ENCODE measurements at places on chromosomes 2 and 18. TPM values are rescaled to one million over a fixed set of nuclear protein-coding genes. Genes with fewer than 3 reads are reported as not detected.

GRCh38 chr2:225326969-225327368, 72.5 kb upstream of the NYAP2 start:
- no peaks in the 10 kb centered on the region for H3K36me3 ChIP-seq
- no peak overlapping the region for H3K4me3 ChIP-seq
- H3K27me3 ChIP-seq, result no peaks in the 10 kb centered on the region
- DNase-seq, result no peak
- H3K4me1 ChIP-seq, result no peaks in the 10 kb centered on the region
- no peak overlapping the region for H3K27ac ChIP-seq

- H3K27ac ChIP-seq, result peak overlapping the region; percentile 87
- peak overlapping the region; percentile 70 for H3K4me3 ChIP-seq
- no peaks in the 10 kb centered on the region for H3K27me3 ChIP-seq
- no peaks in the 10 kb centered on the region for H3K4me1 ChIP-seq
- no peak for DNase-seq
Measured at GRCh38 chr2:110678457-110679336, 834 bp upstream of the BUB1 start.

DNA sequence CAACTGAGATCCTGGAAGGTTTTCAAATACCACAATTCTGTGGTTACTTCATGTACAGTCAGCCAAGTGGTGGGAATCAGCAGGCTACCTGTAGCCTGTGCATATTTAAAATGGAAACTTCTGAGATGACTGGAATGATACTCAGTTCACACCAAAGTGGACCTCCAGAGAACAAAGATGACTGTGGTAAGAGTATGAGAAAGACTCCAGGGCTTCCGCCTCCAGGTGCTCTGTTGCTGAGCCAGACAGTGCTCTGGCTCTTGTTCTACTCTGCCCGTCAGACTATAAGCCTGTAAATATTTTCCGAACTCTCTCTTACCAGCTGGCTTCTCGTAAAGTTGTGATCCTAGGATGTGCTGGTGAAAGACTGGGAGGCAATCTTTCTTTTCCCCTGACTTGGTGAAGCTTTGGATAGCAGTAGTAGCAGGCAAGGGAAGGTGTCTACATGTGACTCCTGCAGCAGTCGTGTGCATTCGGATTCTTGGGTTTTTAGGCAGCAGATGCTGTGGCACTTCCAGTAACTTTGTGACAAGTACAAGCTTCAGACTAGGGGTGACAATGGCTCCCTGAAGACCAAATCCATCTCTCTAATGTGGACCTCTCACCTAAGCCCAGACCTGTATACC, 23.1 kb downstream of the ST3GAL5 start:
- no peak overlapping the region for H3K27ac ChIP-seq
- no peak overlapping the region for H3K4me3 ChIP-seq
- no peaks in the 10 kb centered on the region for H3K36me3 ChIP-seq
- H3K4me1 ChIP-seq, result no peaks in the 10 kb centered on the region

GRCh38 chr18:46587600-46587999, 69.4 kb downstream of the LOXHD1 start:
- H3K27me3 ChIP-seq, result no peaks in the 10 kb centered on the region
- no peaks in the 10 kb centered on the region for H3K36me3 ChIP-seq
- no peak overlapping the region for H3K27ac ChIP-seq
- no peak for DNase-seq

GRCh38 chr2:195648787-195649186, 8.2 kb upstream of the SLC39A10 start:
- H3K27me3 ChIP-seq, result no peaks in the 10 kb centered on the region
- H3K27ac ChIP-seq, result no peak overlapping the region
- no peak for DNase-seq
- H3K4me3 ChIP-seq, result no peak overlapping the region
- peaks cover 5% of the 10 kb centered on the region for H3K4me1 ChIP-seq
- no peaks in the 10 kb centered on the region for H3K36me3 ChIP-seq

GRCh38 chr2:164913640-164914350, 41.5 kb downstream of the SLC38A11 start:
- no peaks in the 10 kb centered on the region for H3K36me3 ChIP-seq
- H3K4me3 ChIP-seq, result no peak overlapping the region
- no peak for DNase-seq
- no peak overlapping the region for H3K27ac ChIP-seq

DNA sequence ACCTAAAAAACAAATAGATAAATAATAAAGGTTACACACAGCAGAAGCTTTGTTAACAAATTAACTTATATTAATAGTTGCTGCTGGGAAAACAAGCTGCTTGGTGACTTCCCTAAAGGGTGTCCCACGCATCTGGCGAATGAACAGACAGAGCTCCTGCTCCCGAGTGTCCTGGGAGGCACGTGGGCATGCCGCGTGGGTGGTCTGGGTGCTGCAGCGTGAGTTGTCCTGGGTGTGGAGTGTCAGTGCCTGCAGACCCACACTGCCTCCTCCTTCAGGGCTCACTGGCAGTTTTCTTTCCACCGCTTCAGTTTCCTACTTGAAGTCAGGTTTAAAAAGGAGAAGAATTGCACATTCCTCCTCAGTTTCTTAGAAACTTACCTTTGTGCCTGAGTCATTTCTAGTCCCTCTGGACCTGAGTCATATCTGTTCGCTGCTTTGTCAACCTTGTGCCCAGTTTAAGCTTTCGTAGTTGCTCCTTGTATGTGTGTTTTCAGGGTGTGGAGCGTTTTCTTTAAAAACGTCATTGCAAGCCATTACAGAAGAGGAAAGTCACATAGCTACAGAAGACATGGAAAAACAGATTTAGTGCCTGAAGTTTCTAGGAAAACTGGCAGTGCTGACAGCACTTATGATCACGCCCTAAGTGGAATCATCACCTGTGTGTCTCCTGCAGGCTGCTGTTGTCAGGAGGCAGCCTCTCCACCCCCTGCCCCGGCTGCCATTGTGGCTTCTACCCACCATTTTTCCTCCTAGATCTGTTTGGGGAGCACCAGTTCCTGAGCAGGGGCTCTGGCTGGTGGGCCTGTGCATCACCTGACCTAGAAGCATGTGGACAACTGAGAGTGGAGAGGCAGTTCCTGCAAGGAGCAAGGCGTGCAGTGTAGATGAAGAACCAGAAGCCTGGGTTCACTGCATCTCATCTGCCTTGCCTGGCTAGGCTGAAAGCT, 24.5 kb downstream of the IMPA2 start:
- no peak overlapping the region for H3K4me3 ChIP-seq
- no peaks in the 10 kb centered on the region for H3K4me1 ChIP-seq
- no peak for DNase-seq
- no peak overlapping the region for H3K27ac ChIP-seq

DNA sequence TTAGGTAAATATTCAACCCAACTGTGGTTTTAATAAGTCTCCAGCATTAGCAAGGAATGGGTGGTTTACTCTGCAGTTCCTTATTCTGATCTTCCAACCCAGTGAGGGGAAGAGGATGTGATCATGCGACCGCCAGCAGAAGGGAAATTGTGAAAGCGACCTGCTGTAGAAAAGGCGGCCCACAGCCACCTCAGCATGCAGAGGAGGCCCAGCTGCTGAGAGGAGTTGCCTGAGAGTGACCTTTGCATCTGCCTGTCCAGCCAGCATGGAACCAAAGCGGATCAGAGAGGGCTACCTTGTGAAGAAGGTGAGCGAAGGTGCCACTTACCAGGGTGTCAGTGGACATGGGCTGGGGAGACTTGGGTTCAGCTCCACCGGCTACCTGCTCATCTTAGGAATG, at the start of gene PLEK:
Gene PLEK (plus strand): TSS at position 196 of the 400 bp plus-strand sequence. CDS start 70 bp downstream, at position 266.
- H3K27ac ChIP-seq, result no peak within 1 kb of the TSS
- DNase-seq, result no peak
- no peaks in the 10 kb centered on the region for H3K36me3 ChIP-seq

DNA sequence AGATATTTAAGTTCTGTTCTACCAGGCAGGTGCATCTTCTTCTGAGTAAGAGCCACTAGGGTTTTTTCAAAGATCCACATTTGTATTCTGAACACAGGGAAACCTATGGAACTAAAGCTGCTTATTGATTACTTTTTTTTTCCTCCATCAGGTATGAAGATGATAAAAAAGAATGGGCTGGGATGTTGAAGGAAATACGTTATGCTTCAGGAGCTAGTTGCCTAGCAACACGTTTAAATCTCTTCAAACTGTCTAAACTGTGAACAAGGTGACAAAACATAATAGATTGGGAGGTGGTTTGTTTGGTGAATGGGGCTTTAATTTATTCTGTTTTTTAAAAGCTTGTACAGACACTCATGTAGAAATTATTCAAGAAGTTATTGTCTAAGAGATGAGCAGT, 15.9 kb downstream of the KLHL41 start:
- H3K4me1 ChIP-seq, result no peaks in the 10 kb centered on the region
- H3K27ac ChIP-seq, result no peak overlapping the region
- peaks cover 5% of the 10 kb centered on the region for H3K36me3 ChIP-seq

- H3K4me1 ChIP-seq, result no peaks in the 10 kb centered on the region
- no peaks in the 10 kb centered on the region for H3K27me3 ChIP-seq
- no peak overlapping the region for H3K4me3 ChIP-seq
- no peaks in the 10 kb centered on the region for H3K36me3 ChIP-seq
- no peak overlapping the region for H3K27ac ChIP-seq
- DNase-seq, result no peak
Measured at GRCh38 chr2:149089068-149089467, 50.6 kb downstream of the LYPD6B start.

Gene CD302
- 141 TPM for total RNA-seq

Gene TMEM163
- total RNA-seq, result 1.5 TPM
